ENCODE measurements at places on chromosomes 6 and 20.

DNA sequence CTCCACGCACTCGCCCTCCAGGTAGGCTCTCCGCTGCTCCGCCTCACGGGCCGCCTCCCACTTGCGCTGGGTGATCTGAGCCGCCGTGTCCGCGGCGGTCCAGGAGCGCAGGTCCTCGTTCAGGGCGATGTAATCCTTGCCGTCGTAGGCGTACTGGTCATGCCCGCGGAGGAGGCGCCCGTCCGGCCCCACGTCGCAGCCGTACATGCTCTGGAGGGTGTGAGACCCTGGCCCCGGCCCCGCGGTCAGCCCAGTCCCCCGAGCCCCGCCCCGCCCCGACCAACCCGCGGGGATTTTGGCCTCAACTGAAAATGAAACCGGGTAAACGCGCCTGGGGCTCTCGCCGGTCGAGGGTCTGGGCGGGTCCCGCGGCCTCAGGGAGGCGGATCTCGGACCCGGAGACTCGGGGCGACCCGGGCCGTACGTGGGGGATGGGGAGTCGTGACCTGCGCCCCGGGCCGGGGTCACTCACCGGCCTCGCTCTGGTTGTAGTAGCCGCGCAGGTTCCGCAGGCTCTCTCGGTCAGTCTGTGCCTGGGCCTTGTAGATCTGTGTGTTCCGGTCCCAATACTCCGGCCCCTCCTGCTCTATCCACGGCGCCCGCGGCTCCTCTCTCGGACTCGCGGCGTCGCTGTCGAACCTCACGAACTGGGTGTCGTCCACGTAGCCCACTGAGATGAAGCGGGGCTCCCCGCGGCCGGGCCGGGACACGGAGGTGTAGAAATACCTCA lies 598 bp downstream of the HLA-B start:
- peak; percentile 60 for DNase-seq

GRCh38 chr6:135972586-135972985 lies 121.1 kb downstream of the PDE7B start:
- no peak for DNase-seq

GRCh38 chr6:85432554-85432953 lies 17.3 kb upstream of the NT5E start:
- no peak for DNase-seq

- DNase-seq: no peak
Observed at GRCh38 chr20:10559266-10559665, 114.5 kb downstream of the JAG1 start.

DNA sequence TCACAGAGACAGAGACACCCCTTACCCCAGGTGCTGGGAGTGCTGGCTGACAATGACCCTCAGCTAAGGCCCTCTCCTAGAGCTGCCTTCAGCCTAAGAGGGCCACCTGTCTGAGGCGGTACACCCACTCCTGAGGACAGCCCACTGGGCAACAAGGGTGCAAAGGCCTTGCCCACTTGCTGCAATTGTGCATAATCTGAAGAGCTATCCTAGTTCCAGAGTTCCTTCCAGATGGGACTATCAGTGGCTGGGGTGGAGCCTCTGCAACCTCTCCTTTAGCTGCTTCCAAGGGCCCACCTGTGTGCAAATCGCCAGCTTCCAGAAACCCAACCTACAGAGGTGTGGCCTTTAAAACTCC lies 87.5 kb downstream of the PREX1 start:
- no peak for DNase-seq

- DNase-seq: no peak
Observed at GRCh38 chr6:90442366-90442765, 144.5 kb downstream of the MAP3K7 start.

DNA sequence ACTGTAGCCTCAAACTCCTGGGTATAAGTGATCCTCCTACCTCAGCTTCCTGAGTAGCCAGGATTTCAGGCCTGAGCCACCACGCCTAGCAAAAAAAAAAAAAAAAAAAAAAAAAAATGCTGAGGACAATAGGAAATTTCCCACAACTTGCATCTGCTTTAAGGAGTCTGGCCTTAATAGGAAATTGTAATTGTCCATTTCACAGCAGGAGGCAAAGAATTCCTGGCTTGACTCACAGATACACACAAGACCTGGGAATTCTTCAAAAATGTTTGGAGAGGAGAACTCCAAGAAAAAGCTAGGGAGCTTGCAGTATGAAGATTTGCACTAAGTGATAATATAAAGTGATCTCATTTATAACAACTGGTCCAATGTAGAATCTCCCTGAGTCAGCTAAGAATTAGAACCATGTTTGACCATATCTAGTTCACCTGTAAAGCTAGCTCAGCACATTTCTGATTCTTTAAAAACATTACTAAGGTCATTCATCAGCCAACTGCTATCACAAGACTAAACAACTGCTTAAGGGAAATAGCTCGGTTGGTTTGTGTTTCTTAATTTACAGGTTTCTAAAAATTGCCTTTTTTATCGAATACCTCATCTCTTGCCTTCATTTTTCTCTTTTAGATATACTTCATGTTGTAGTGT lies 80.2 kb upstream of the SLC2A12 start:
- DNase-seq: no peak

- no peak for DNase-seq
Observed at GRCh38 chr6:21163110-21163837, 430.3 kb upstream of the SOX4 start.

DNA sequence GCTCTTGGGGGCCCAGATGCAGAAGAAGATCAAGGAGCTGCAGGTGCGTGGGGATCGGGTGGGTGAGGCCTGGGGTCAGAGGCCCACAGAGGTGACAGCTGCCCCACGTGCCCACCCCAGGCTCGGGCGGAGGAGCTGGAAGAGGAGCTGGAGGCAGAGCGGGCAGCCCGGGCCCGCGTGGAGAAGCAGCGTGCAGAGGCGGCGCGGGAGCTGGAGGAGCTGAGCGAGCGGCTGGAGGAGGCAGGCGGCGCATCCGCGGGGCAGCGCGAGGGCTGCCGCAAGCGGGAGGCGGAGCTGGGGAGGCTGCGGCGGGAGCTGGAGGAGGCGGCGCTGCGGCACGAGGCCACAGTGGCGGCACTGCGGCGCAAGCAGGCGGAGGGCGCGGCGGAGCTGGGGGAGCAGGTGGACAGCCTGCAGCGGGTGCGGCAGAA lies 41.5 kb downstream of the MYH7B start:
- DNase-seq: no peak

GRCh38 chr20:51388227-51388626 lies 154.3 kb downstream of the NFATC2 start:
- DNase-seq: no peak

GRCh38 chr6:13319891-13320564 lies 8.3 kb downstream of the TBC1D7 start:
- no peak for DNase-seq

DNA sequence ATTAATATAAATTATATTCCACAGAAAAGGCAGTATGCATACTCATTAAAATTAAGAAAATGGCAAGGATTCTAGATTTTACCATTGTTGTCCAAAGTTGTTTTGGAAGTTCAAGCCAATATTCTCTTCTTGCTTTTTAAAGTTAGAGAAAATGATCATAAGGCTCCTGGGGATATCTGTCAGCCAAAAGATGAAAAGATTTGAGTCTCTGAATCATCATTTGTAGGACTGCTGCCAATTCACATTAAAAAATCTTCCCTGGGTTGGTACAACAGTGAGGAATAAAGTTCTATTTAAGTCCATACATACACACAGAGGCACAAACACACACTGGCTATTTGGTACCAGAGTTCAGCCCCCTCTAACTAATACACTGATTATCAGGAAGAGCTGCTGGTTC lies 620.1 kb downstream of the COL12A1 start:
- DNase-seq: no peak

- DNase-seq: no peak
Observed at GRCh38 chr6:3585320-3585935, 128.6 kb upstream of the SLC22A23 start.

- no peak for DNase-seq
Observed at GRCh38 chr20:11035211-11035610, 361.4 kb upstream of the JAG1 start.

GRCh38 chr6:165585060-165585459 lies 78.0 kb downstream of the PDE10A start:
- DNase-seq: no peak

DNA sequence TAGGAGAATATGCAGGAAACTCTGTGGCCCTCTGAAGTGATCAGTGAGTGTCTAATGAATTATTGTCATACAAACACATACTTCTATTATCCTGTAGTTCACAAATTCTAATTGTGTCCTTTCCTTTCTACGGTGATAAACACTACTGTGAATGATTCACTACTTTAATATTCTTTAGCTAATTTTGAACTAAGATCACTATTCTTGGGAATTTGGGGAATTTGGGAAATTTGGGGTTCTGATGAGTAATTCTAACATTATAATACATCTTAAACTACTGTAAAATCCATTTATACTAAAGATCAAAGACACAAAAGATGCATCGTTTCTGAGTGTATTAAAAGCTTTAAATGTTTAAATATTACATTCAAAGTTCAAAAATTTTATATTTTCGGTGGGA lies 1287.2 kb upstream of the CITED2 start:
- no peak for DNase-seq

GRCh38 chr20:61686051-61686936 lies 379.4 kb downstream of the TAF4 start:
- DNase-seq: no peak

- no peak for DNase-seq
Observed at GRCh38 chr6:132218059-132218696, 183.1 kb downstream of the MOXD1 start.

DNA sequence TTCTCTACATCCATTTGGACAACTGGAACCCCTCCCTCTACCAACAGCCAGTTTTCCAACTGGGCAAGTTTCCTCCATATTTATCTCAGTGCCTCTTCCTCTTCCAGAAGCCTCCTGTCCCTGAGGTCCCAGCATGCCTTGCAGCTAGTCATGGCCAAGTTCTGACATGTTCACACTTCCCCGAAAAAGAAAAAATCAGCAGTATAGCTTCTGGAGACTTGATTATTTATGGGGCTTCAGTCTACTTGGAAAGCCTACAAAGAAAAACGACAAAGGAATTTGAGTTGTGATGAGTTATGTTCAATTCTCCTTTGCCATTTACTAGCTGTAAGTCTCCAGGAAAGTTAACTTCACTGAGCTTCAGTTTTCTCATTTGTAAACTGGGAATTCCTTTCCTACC lies 406.5 kb downstream of the MAFB start:
- DNase-seq: no peak

GRCh38 chr6:25370178-25371036 lies 91.2 kb downstream of the CARMIL1 start:
- DNase-seq: no peak

DNA sequence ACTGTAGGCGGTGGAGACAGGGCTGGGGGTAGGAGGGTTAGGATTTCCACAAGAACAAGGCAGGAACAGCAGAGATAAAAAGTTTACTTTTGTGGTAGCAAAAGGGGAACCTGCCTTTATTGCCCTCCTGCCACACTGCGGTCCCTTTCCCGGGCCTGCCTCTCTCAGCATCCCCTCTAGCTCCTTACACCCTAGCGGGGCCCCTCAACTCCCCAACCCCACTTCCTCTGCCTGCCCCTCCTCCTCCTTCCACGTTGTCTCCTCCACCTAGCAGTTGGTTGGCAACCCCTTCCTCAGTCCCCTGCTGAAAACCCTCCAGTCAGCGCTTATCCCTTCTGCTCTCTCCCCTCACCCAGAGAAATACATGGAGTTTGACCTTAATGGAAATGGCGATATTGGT lies 714 bp downstream of the AIF1 start:
- peak; percentile 59 for DNase-seq

GRCh38 chr6:63643862-63644261 lies 8.3 kb downstream of the PHF3 start:
- peak; percentile 33 for DNase-seq

GRCh38 chr6:157514659-157515496 lies 133.9 kb downstream of the ZDHHC14 start:
- no peak for DNase-seq

Measured in activated CD8-positive, alpha-beta T cell treated with anti-CD3 and anti-CD28 coated beads, Interleukin-2, amount 10 ng/mL, durations not matched to agents 7 days and 5 days (primary cell).